Sigmoid colon (tissue), 7 donors: ENCODE measurements at places on chromosomes 5 and 9. TPM values are rescaled to one million over a fixed set of nuclear protein-coding genes. Genes with fewer than 3 reads are reported as not detected.

DNA sequence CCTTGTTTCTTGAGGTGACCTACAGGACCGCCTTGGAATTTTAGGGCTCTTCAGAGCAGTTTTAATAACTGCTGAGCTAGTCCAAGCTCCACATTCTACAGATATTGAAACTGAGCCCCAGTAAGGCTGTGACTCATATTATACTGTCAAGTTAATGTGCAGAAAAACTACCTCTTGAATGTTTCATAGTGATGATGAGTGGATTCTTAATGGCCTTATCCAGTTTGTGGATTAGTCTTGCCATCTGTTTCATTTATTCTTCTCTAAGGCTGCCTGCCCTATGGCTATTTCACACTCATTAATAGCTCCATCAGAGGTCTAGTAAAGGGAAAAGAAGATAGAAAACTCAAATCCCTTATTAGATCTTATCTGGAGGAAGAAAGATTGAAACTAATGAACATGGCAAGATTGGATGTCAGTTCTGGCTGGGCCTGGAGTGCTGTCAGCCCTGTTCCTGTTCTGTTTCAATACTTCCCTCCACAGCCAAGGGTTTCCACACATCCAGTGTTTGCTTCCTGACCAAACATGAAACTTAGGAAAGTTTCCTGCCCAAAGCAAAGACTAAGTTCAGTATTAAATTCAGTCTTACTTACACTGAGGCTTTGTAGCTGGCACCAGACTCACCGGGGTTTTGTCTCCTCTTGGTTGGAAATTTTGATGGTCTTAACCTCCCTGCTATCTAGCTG is 215.6 kb upstream of the DMAC1 start:
- no peaks in the 10 kb centered on the region for H3K27me3 ChIP-seq
- H3K4me3 ChIP-seq, result no peak overlapping the region
- H3K36me3 ChIP-seq, result no peaks in the 10 kb centered on the region
- no peak overlapping the region for H3K27ac ChIP-seq

DNA sequence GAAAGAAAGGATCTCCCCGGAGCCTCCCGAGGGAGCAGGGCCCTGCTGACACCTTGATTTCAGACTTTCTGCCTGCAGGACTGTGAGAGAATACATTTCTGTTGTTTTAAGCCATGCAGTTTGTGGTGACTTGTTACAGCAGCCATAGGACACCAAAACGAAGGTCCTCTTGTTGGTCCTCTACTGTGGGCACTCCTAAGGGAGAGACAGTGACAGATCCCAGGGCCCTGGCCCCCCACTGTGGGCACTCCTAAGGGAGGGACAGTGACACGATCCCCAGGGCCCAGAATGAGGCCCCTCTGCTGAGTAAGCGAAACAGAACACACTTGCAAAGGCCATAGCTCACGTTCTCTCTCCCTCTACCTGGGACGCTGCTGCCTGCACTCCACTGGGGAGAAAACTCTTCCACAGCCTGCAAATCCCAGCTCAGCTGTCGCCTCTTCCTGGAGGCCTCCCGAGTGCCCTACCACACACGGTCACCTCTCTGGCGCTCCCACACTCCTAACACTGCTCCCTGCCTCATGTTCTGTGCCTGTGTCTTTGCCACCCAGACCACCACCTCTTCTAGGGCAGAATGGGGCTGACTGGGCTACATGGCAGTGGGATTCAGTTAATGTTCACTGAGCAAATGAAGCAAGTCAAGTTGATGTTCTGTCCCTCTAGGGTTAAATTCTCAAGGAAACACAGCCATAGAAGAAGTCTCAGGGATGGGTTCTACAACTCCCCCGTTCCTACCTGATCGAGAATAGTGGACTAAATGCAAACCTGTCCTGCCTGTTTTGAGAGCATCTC is 23.8 kb downstream of the ANKS6 start:
- no peak for DNase-seq
- no peak overlapping the region for H3K27ac ChIP-seq
- H3K27me3 ChIP-seq, result no peaks in the 10 kb centered on the region
- H3K4me3 ChIP-seq, result no peak overlapping the region

DMRT3 gene
- polyA plus RNA-seq, result not detected

BTNL8 gene
- polyA plus RNA-seq, result 15.6 TPM

BARHL1 gene
- polyA plus RNA-seq, result not detected

DNA sequence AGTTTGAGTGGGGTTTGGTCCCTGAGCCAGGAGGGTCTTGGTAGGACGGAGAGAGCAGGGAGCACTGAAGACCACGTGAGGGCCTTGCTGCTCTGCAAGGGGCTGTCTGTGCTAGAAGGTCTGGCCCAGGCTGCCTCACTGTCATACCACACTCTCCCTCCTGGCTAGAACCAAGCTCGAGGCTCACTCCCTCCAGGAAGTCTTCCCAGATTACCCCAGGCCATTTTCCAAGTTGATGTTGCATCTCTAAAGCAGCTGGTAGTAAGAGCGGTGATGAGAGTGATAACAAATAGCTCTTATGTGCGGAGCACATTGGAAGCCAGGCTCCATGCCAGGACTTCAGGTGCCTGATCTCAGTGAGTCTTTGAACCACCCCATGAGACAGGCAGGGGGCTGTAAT is 6.6 kb downstream of the MYMK start:
- H3K27ac ChIP-seq, result no peak overlapping the region
- H3K36me3 ChIP-seq, result no peaks in the 10 kb centered on the region
- peaks cover 7% of the 10 kb centered on the region for H3K27me3 ChIP-seq
- no peaks in the 10 kb centered on the region for H3K4me1 ChIP-seq
- no peak overlapping the region for H3K4me3 ChIP-seq
- no peak for DNase-seq

SPATA31A3 gene
- not detected for polyA plus RNA-seq
